ENCODE measurements at places on chromosomes 1 and 21.

DNA sequence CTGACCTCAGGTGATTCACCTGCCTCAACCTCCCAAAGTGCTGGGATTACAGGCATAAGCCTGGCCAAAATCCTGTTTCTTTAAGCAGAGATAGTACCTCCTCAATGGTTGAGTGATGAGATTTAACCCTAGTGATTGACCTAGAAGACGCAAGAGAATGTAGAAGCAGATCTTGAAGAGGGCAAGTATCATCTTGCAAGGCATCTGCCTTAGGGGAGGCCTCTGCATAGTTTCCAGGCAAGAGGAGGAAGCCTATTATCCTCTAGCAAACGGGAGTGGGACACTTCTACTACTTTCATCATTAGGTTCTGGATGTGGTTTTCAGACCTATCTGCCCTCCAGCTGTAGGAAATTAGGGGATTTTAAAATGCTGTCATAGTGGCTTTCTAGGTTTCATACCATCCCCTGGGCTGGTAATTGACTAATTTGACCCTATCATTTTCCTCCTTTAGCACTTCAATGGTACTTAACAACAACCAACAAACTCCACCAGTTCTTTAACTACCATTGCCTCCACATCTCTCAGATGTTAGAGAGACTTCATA is 10.0 kb upstream of the TRIM62 start:
- DNase-seq: no peak

DNA sequence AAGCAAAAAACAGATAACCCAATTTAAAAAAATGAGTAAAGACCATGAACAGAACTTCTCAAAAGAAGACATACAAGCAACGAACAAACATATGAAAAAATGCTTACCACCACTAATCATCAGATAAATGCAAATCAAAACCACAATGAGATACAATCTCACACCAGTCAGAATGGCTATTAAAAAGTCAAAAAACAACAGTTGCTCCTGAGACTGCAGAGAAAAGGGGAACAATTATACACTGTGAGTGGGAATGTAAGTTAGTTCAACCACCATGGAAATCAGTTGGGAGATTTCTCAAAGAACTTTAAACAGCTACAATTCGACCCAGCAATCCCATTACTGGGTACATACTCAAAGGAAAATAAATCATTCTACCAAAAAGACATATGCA is 131.6 kb downstream of the PTGER3 start:
- DNase-seq: no peak

- no peak for DNase-seq
Observed at GRCh38 chr1:41440321-41441085, 44.0 kb downstream of the EDN2 start.

DNA sequence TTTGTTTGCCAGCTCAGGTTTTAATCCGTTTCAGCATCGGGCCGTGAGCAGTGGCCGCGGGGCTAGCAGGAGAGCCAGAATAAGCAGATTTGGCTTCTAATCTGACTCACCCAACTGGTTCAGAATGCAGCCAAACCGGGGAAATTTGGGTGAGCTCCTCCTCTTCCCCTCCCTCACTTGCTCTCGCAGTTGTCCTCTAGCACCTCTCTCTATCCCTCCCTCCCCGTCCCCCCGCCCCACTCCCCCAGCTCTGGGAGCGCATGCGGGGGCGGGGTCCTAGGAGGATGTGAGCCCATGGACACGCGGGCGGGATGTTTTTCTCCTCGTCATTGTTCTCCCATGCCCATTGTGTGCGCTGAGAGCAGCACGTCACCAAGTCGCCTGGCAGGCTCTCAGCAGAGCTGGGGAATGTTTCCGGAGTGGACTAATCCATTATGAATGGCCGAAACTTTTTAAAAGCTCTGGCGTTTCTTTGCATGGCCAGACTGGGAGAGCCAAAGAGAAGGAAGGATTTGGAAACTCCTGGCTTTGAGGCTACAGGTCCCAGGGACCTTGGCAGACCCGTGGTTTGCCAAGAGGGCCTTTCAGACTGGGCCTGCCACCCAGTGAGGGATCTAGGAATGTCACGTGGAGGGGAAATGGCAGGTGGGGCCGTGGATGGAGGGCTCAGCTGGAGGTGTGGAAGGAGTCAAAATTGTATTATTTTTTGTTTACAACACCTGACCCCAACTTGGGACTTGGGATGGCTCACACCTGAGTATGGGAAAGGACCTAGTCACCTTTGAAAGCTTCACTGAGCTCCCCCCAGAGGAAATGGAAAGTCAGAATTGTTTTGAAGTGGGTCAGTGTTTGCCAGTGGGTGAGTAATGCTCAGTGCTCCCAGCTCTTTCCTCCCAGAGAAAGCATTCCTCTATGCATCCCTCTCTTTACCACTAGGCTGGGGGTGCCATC is 39.2 kb downstream of the CDK18 start:
- DNase-seq: no peak

DNA sequence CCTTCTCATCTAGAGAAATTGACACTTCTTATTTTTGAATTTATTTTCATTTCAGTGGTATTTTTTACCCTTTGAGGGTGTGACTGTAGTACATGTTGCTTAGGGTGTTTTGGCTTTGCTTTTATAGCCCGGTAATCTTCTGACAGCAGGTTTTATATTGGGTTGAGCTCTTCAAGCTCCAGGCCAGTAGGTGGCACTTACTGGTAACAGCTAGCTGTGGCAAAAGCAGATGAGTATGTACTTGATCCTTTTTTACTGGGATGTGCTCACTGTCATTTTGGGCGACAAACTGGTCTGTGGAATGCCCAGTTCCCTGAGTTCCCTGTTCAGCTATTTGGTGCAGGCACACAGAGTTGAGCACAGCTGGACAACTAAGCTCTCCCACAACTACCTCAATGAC is 916.2 kb upstream of the B3GALT2 start:
- DNase-seq: no peak

GRCh38 chr1:206586501-206587445 is 25.5 kb downstream of the EIF2D start:
- DNase-seq: no peak

DNA sequence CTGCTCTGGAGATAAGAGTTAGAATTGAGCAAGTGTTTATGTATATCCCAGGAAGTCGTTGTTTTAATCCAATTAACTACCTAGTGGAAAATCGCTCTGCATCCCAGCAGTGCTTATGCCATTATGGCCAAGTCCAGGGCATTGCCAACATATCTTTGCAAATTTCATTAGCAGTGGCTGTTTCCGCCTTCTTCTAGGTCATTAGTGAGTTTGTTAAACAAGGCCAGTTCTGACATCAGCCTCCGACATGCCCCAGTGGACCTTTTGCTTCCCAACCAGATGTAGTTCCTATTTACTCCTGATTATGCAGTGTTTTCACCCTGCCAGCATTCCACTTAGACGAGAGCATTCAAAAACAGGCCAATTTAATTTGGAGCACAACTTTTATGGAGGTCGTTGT is 106.8 kb upstream of the FAM78B start:
- DNase-seq: no peak

GRCh38 chr1:224666913-224667312 is 50.8 kb downstream of the CNIH3 start:
- no peak for DNase-seq

DNA sequence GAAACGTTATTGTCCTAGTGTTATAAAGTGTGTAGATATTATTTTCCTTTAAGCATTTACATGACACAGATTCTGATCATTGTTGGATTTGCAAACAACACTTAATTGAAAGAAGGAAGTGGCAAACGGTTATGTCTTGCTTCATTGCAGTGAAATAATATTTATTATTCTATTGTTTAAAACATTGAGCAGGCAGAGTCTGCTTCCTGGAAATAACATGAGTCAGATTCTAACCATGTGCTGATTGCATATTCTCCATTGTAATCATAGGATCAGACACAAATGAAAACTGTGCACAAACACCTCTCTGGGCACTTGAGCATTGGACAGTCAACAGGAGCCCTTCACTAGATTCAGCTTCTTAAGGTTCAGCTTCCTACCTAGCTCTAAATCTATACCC is 46.8 kb upstream of the USP25 start:
- no peak for DNase-seq

GRCh38 chr1:14949270-14949835 is 204.2 kb upstream of the TMEM51 start:
- DNase-seq: no peak

DNA sequence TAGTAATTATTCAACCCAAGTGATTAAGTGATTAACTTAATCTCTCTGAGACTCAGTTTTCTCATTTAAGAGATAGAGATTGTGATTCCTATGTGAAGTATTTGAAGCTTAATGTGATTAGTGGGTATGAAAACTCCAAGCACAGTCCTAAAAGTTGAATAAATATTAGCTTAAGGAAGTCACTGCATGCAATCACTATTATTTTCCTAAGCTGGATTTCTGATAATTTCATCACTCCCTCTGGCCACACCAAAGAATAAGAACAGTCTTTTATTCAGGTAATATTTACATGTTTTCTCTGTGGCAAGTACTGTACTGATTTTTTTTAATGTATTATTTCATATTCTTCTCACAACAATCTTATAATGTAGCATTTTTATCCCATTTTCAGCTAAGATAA is 31.1 kb downstream of the CD55 start:
- DNase-seq: no peak

DNA sequence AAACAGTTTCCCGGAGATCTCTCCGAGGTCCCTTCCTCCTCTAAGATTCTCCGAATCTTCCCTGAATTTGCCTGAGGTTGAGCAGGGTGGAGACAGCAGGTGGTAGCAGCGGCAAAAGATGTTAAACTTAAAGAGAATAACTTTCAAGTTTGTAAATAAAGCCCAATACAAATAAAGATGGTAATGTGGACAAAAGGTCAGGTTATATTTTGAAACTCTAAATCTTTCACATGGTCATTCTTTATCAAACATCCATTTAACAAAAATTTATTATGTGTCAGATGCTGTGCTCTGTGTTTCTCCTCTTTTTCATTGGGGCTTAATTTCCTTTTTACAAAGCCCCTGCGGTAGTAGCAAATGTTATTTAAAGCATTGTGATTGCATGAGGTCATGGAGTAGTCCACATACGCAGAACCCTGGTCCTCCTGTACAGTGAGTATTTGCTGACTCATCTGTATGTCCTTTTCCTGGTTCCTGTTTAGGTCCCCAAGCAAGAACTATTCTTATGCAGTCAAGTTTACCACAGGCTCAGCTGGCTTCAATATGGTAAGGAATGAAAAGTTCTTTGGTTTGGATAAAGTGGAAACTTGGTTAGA is 119.2 kb downstream of the ITSN1 start:
- peak; percentile 24 for DNase-seq

DNA sequence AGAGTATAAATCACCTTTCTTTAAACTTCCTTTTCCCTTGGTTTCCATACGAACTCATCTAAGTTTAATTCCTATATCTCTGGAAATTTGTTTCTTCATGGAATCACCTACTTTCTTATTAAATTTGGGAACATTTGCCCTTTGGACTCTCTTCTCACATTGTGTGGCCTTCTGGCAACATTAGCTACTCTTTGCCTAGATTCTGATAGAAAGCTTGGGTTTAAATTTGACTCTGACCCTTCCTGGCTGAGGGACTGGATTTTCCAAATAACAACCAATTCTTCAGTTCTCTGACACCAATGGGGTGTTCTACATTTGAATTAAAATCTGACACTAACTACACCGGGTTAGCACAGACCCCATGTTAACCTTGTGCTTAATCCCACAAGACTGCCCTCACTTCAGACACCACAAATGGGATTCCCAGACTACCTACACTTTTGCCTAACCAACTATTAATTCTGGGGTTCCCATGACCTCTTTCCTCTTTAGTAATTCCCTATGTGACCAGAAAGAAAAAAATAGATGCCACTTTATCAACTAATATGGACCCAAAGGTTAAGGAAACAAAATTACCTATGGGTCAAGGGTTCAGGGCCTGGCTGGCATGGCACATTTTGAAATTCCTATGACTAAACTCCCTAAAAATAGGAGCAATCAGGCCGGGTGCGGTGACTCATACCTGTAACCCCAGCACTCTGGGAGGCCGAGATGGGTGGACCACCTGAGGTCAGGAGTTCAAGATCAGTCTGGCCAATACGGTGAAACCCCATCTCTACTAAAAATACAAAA is 9.7 kb upstream of the THEM4 start:
- DNase-seq: no peak

- DNase-seq: no peak
Observed at GRCh38 chr1:53460666-53461322, 1.6 kb downstream of the DMRTB1 start.

- no peak for DNase-seq
Observed at GRCh38 chr1:82317671-82318070, 516.9 kb downstream of the ADGRL2 start.

GRCh38 chr1:46342084-46342656 is 1.6 kb downstream of the NSUN4 start:
- DNase-seq: no peak

DNA sequence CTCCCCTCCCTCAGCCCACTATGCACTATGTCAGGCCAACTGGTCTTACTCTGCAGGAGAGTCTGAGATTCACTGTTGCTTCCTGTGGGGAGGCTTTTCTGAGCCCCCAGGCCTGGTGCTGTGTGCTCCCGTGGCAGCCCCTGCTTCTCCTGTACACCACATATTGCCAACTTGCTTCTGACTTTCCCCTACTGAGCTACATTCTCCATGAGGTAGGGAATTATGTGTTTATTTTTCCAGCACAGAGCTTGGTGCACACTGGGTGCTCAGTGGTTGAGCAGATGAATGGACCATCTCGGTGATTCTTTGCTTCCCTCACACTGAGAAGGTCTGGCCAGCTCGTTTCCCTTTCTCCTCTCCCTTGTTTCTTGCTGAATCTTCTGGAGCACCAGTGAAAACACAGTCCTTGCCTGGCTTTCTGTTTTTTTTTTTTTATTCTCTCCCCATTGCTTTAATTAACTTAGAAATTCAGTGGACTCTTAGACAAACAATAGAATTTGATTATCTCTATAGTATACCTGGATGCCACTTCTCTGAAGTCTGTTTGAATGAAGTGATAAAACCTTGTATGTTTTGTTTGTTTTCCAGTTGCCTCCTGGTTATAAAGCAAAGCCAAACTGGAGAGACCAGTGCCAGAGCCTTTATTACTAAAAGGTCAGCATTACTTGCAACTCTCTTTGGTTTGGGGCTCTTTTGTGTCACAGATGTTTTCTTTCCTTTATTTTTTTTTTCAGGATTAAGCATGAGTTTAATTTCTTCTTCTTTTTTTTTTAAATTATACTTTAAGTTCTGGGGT is 50.3 kb upstream of the CNIH3 start:
- no peak for DNase-seq

DNA sequence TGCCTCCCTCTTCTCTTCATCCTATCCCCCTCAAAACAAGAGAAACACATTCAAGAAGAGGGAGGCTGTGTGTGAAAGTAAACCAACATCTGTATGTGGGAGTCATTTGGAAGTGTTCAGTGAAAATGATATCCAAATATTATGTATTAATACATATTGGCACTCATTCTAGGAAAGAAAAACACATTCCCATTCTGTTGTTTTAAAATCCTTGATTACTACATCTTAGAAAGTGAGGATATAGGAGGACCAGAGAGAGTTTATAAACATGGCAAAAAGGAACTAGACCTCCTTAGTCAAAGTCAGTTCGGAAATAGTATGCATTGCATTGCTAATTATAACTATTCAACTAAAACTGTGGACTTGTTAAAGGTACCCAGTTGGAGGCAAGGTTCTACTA is 786.6 kb downstream of the ADGRL2 start:
- no peak for DNase-seq

All from HuH-7.5 (cell line).